Suppressor macrophage (primary cell): ENCODE measurements at places on chromosomes 2 and 18.

GRCh38 chr2:69082430-69082997 lies 69.5 kb downstream of the ANTXR1 start:
- peak; percentile 83 for DNase-seq

DNA sequence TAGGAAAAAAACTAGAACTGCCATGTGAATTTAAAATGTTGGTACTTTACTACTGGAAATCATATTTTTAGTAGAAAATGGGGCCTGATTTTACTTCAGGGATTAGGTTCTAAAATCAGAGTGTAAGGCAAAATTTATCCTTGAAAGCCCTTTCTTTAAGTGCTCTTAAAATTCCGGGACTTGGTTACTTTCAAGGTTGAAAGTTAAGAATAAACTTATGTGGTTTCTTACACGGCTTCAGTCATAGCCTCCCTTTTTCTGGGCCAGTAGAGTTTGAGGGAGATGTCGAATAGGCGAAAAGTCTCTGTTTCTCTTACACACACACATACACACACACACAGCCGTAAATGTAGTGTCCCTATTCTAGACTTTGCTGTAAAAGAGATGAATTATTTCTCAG lies 13.1 kb downstream of the KCNE4 start:
- no peak for DNase-seq

- DNase-seq = peak; percentile 36
Measured at GRCh38 chr2:36541891-36542595, 55.9 kb downstream of the FEZ2 start.

- DNase-seq = no peak
Measured at GRCh38 chr2:44778221-44778654, 163.3 kb upstream of the SIX3 start.

GRCh38 chr2:104864280-104865095 lies 10.6 kb downstream of the POU3F3 start:
- no peak for DNase-seq
